ENCODE measurements at places on chromosomes 1 and 21. TPM values are rescaled to one million over a fixed set of nuclear protein-coding genes. Genes with fewer than 3 reads are reported as not detected.

GBP3 gene
- total RNA-seq: 12.1 TPM

LCE3E gene
- not detected for total RNA-seq

C1QB gene
- 0.53 TPM for total RNA-seq

PRKAA2 gene
- total RNA-seq: not detected
